ENCODE measurements at places on chromosomes 3 and 15. TPM values are rescaled to one million over a fixed set of nuclear protein-coding genes. Genes with fewer than 3 reads are reported as not detected.

DNA sequence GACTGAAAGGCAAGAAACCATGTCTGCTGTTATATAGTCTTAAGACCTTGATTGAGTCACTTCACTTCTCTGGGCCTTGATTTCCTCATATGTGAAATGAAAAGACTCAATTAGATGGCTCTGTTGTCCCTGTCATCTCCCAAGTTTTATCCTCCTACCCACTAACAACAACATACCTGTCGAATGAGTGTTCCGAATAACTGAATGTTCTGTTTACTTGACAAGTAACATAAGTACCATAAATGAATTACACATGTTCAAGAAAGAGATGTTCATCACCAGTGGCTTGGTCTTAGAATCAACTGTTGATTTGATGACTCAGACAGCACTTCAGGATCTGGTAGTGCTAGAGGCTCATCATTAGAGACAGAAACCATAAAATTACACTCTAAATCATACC, 311.7 kb downstream of the VPS13C start:
- no peak for DNase-seq

DNA sequence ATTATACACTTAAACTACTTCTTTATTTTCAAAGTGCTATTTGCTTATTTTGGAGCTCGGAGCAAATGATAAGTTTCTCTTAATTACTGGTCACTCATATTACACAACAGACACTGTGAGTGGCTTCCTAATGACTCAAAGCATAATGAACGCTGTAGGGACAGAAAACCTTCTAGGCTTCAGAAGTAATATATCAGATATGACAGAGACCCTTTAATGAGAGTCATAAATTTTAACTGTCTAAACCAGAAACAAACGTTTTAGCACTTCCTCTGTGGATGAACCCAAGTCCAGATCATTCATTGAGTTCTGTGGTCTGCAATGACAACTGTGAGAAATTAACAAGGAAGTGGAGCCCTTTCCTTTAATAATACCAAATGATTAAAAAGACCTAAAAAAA, 66.6 kb downstream of the ARPP21 start:
- no peak for DNase-seq

GRCh38 chr3:70885636-70886035, 573.2 kb upstream of the MDFIC2 start:
- DNase-seq = no peak

The NFKBIZ gene
- total RNA-seq = 43.0 TPM

DNA sequence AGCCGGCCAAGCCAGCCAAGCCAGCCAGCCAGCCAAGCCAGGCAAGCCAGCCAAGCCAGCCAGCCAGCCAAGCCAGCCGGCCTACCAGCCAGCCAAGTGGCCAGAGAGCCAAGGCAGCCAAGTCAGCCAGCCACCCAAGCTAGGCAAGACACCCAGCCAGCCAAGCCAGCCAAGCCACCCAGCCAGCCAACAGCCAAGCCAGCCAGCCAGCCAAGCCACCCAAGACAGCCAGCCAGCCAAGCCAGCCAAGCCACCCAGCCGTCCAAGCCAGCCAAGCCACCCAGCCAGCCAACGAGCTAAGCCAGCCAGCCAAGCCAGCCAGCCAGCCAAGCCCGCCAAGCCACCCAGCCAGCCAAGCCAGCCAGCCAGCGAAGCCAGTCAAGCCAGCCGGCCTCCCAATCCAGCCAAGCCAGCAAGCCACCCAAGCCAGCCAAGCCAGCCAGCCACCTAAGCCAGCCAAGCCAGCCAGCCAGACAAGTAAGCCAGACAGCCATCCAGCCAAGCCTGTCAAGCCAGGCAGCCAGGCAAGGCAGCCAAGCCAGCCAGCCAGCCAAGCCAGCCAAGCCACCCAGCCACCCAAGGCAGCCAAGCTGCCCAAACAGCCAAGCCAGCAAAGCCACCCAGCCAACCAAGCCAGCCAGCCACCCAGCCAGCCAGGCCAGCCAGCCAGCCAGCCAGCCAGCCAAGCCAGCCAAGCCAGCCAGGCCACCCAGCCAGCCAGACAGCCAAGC, 200.5 kb downstream of the GOLGA6L6 start:
- DNase-seq = no peak

- no peak for DNase-seq
These were observed 94.6 kb upstream of the COL8A1 start for GRCh38 chr3:99543796-99544195.

GRCh38 chr15:34837246-34838016, 42.1 kb upstream of the ACTC1 start:
- DNase-seq = peak; percentile 95

- DNase-seq = no peak
These were observed 973 bp upstream of the USP13 start for GRCh38 chr3:179651687-179652446.

The IGF2BP2 gene
- 126 TPM for total RNA-seq

- DNase-seq = no peak
These were observed 43.4 kb downstream of the MYO5A start for GRCh38 chr15:52485290-52485689.

GRCh38 chr15:77775837-77776236, 143.1 kb upstream of the LINGO1 start:
- DNase-seq = no peak

- DNase-seq = no peak
These were observed 268.0 kb downstream of the ERC2 start for GRCh38 chr3:56200251-56200650.

DNA sequence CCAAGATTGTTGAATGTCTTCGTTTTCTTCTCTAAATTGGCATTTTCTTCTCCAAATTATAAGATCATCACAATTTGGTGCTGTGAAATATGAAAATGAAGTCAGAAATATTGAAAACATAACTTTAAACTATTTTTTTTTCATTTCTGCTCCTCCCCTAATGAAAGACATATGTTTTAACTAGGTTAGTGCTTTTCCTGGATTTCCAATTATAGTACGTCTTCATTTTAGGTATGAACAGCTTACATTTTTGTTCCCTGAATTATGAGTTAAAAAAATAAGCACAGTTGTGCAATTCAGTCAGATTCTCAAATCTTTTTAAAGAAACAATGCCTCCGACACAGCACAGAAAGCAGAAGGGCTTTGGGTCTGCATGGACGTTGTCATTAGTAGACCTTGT, 83.5 kb upstream of the CFAP20DC start:
- DNase-seq = peak; percentile 81

The ASB14 gene
- not detected for total RNA-seq

GRCh38 chr15:25739687-25740121, 123.4 kb downstream of the ATP10A start:
- peak; percentile 64 for DNase-seq

DNA sequence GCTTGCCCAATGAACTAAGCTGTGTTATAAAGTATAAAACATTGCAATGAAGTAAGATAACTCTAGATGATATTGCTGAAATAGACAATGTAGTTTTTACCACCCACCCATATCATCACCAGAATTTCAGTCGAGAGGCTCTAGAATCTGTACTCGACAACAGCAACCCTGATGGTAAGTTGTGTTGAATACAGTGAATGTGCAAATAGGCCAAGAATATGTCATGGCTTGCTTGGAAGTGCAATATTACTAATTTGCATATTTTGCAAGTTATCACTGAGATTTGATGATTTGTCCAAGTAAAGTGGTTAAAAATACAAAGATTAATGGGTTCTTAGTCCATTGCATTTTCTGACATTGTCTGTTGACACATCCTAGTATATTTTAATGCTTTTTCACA, 90.6 kb upstream of the TUSC7 start:
- DNase-seq = no peak

The GOLGA8N gene
- 0.83 TPM for total RNA-seq

GRCh38 chr3:147977001-147977400, 567.8 kb downstream of the ZIC1 start:
- DNase-seq = no peak

GRCh38 chr3:73591286-73591800, 33.4 kb downstream of the PDZRN3 start:
- DNase-seq = no peak

GRCh38 chr3:177041021-177041729, 156.1 kb downstream of the TBL1XR1 start:
- DNase-seq = peak; percentile 25

DNA sequence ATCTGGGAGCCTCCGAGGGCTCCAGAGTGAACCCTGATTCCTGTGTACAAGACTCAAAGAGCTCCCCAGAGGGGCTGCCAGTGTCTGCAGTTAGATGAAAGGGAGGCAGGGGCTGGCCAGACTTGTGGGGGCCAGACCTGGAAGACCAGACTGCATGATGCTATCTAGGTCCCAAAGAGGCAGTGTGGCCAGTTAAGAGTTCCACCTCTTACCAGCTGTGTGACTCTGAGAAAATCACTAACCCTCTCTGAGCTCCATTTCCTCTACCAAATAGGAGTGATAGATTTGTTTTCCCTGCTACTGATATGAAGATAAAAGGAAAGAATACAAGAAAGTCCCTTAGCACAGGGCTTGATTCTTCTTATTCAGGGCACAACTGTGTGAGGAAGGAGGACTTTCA, 29.0 kb downstream of the ACSBG1 start:
- DNase-seq = no peak

DNA sequence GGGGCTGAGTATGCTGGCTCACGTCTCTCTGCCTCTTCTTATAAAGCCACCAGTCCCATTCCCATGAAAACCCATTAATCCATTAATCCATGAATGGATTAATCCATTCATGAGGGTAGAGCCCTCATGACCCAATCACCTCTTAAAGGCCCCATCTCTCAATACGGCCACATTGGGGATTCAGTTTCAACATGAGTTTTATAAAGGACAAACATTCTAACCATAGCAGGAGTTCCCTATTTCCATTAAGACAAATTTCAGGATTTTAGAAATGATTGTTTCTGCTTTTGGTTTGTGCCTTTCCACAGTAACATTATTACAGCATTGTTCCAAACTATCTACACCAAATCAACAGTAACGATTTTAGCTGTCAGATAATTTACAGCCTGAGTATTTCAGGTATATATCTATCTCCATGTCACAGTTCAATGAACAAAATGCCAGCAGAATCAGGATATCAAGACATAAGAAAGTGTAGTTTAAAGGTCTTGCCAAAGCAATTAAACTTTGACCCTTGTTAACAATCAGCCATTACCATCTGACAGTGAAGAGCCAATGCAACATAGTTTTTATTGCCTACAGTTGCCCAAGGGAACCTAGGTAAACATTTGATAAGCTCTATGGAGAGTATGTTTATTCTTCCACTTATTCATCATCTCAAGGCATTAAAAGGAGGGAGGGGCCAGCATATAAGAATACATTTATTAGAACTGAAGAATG, 3.8 kb downstream of the TSPAN3 start:
- DNase-seq = peak; percentile 54

The IL17RD gene
- 0.72 TPM for total RNA-seq

The NOP10 gene
- 141 TPM for total RNA-seq

- no peak for DNase-seq
These were observed 237.9 kb downstream of the OCA2 start for GRCh38 chr15:27861171-27861570.

The CHST14 gene
- 3.8 TPM for total RNA-seq

DNA sequence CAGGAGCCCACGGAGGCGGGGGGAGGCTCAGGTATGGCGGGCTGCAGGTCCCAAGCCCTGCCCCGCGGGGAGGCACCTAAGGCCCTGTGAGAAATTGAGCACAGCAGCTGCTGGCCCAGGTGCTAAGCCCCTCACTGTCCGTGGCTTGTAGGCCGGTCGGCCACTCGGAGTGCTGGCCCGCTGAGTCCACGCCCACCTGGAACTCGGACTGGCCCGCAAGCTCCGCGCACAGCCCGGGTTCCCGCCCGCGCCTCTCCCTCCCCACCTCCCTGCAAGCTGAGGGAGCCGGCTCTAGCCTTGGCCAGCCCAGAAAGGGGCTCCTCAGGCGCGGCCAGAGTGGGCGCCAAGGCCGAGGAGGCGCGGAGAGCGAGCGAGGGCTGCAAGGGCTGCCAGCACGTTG, 12.2 kb upstream of the KCNMB3 start:
- no peak for DNase-seq

DNA sequence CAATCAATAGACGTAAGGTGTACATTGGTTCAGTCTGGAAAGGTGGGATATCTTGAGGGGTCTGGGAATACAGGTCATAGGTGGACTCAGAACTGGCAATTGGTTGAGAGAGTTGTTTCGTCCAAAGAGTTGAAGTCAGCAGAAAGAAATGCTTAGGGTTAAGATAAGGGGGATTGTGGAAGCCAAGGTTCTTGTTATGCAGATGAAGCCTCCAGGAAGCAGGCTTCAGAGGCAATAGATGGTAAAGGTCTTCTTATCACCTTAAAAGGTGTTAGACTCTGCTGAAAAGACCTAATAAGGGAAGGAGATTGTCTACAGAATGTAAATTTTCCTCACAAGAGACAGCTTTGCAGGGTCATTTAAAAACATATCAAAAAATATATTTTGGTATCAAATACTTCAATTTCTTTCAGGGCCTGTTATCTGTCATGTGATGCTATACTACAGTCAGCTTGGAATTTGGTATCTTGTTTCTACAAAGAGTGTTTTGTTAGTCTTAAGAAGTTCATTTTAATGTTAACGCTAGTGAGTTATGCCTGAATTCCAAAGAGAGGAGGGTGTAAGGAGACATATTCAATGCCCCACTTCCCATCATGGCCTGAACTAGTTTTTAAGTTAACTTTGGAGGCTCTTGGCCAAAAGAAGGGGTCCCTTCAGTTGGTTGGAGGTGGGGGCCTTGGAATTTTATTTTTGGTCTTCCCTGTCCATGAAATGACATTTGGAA, 378.2 kb upstream of the ROBO2 start:
- no peak for DNase-seq

The SLC24A5 gene
- total RNA-seq = not detected

GRCh38 chr15:29452881-29453731, 183.5 kb upstream of the NSMCE3 start:
- no peak for DNase-seq

The NBEAL2 gene
- total RNA-seq = 2.2 TPM

GRCh38 chr3:119652306-119653033, 7.9 kb downstream of the POPDC2 start:
- no peak for DNase-seq

DNA sequence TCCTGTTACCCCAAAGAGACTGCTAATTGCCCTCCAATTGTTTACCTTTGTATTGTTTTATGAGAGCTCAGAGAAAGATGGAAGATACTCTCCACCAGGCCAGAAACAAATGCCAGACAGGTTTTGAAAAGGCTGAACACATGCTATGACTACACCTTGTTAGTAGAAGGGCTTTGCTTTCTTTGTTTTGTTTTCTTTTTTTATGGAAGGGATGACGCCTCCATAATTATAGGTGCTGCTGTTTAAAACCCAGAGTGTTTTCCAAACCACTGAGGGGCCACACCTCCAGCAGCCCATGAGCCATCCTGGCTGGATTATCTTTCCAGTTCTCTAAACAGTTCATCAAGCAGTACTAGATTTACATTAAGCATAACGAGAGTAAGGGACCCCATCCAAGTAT, 5.6 kb upstream of the FOXP1 start:
- DNase-seq = no peak

- DNase-seq = peak; percentile 94
These were observed 41.6 kb downstream of the MRAS start for GRCh38 chr3:138389841-138390581.

The THRB gene
- under 0.01 TPM for total RNA-seq

The KAT2B gene
- 2.2 TPM for total RNA-seq

DNA sequence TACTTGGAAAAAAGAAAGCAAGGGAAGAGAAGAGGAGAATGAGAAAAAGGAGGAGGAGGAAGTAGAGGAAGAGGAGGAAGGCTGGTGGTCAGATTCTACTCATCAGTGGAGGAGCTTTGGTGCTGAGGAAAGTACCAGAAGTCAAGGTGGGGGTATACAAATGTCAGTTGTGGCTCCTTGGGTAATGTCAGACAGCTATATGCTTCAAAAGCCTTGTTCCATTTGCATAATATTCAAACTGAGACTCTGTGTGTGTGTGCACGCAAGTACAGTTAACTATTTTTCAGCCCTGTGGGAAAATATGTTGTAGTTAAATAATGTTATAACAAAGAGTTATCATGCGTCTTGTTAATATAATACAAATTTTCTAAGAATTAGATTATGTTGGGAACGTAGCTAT, 609.7 kb downstream of the PDCD6IP start:
- no peak for DNase-seq
